ENCODE measurements at places on chromosomes 2 and 18.
A peak's percentile ranks its signal among the peaks of the same experiment; 100 is the strongest.

- no peak for DNase-seq
These were observed 66.0 kb downstream of the KCTD18 start for GRCh38 chr2:200443916-200444315.

- peak; percentile 60 for DNase-seq
These were observed 220.4 kb upstream of the TFPI start for GRCh38 chr2:187774551-187775071.

- DNase-seq: peak; percentile 62
These were observed 774 bp downstream of the MSH6 start for GRCh38 chr2:47783486-47784351.

DNA sequence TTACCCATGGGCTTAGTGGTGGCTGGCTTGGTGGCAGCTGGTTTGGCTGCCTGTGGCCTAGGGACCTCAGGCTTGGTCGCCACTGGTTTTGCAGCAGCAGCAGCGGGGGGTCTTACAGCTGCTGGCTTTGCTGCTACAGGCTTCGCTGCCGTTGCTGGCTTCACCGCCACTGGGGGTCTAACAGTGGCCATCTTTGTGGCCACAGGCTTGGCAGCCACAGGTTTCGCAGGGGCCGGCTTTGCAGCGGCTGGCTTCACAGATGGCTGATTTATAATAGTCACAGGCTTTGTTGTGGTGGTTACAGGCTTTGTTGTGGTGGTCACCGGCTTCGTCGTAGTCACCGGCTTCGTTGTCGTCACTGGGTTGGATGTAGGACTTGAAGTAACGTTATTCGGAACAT lies 77.8 kb downstream of the COL6A3 start:
- no peak for DNase-seq

- DNase-seq: peak; percentile 44
These were observed 47.8 kb upstream of the SLC4A10 start for GRCh38 chr2:161576421-161576820.

DNA sequence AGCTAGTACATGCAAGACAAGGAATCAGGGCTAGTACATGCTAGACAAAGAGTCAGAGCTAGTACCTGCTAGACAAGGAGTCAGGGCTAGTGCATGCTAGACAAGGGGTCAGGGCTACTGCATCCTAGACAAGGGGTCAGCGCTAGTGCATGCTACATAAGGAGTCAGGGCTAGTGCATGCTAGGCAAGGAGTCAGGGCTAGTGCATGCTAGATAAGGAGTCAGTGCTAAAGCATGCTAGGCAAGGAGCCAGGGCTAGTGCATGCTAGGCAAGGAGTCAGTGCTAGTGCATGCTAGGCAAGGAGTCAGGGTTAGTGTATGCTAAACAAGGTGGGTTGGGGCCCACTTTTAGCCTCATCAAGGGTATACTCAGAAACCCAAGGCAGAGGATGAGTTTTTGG lies 90.1 kb upstream of the FAM136A start:
- DNase-seq: no peak

DNA sequence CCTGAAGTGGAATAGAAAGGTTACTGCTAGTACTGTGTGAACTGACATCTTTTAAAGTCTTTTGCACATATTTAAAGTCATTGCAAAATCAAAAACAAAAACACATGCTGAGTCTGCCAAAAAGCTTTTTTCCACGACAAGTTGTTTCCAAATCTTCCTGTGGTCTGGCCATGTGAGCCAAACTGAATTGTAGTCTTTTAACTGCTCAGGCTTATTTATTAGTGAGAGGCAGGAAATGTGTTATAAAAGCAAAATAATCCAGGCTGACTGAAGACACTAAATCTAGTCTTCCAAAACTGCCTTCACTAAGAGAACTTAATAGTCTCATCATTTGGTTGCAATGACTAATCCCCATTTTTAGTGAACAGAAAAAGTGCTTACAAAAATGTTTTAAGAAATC lies 2.3 kb downstream of the KRCC1 start:
- DNase-seq: no peak

- DNase-seq: no peak
These were observed 35.1 kb downstream of the FAM117B start for GRCh38 chr2:202669841-202670240.

DNA sequence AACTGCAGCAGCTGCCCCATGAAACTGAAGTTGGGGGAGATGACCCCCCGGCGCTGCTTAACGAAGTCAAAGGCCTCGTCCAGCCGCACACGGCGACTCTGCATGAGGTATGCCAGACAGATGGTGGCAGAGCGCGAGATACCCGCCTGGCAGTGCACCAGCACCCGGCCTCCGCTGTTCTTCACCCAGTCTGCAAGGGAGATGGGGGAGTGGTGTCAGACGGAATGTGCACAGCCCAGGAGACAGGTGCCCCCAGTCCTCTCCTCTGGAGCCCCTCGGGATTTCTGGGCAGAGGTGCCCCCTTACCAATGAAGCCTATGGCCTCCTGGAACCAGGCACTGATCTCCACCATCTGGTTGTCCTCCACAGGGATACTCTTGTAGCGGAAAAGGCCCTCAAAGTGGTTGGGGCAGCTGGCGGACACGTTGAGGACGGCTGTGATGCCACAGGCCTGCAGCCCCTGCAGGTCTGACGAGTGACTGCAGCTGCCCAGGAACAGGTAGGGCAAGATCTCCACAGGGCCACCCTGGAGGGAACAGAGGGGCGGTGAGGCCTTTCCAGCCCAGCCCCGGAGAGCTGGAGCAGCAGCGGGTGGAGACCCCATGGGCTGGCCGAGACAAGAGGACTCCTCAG lies 1.3 kb downstream of the DUSP2 start:
- no peak for DNase-seq

- peak; percentile 57 for DNase-seq
These were observed 40.4 kb downstream of the TMEM18 start for GRCh38 chr2:636641-637405.

DNA sequence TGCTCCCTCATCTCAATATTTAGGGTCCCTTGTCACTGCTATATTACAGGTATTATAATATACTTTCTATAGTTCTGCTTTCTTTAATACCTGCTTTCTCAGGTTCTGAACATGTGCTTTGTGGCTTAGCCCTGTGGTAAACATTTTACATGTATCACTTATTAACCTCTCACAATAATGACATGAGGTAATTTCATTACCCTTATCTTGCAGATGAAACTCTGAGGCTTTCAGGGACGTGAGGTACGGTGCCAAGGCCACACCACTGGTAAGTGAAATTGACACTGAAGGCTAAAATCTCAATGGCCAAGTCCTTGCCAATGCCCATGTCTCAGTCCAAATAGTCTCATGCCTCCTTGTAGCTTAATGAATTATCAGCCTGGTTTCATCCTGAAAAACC lies 21.7 kb downstream of the LINC00305 start:
- DNase-seq: no peak

DNA sequence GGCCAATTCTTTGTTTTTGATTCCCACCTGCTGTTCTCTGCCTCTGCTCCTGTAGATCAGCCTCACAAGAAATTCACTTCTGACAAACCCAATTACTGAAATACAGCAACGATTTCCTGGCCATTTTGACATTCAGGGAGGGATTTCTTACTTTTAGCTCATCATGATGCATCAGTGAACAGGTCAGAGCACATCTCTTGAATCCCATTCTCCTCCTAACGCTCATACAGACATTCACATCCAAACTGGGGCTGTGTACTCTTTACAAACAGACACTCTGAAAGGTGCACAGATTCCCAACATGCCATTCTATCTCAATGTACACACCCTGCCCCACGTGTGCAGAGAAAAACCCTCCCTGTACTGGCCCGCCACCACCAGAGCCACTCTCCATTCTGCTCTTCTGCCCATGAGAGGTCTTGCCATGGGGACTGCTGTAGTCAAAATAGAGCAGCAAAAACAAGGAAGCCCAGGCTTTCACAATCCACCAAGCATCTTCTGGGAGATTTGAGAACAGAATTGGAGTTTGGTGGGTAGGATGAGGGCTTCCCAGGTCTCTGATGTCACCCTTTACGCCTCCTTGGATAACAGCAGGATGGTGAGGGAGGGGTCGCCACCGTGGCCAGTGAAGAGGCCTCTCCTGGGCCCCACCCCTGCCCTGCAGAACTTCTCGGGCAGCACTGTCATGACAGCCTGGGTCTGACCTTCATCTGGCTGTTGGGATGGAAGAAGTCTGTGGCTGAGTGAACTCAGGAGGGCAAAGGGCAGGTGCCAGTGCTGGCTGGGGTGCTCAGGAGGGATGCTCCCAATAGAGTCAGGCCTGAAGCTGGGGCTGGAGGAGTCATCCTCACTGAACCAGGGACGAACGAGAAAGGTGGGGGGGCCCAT lies 41.9 kb upstream of the ZFP36L2 start:
- DNase-seq: no peak

GRCh38 chr18:2114765-2115164 lies 456.5 kb downstream of the METTL4 start:
- DNase-seq: no peak

GRCh38 chr2:136130511-136130910 lies 12.6 kb upstream of the CXCR4 start:
- no peak for DNase-seq

GRCh38 chr2:176967911-176968450 lies 244.6 kb upstream of the HNRNPA3 start:
- DNase-seq: no peak

- no peak for DNase-seq
These were observed 115.8 kb downstream of the CABLES1 start for GRCh38 chr18:23250893-23251656.

GRCh38 chr2:233990261-233990798 lies 60.2 kb upstream of the SPP2 start:
- no peak for DNase-seq

DNA sequence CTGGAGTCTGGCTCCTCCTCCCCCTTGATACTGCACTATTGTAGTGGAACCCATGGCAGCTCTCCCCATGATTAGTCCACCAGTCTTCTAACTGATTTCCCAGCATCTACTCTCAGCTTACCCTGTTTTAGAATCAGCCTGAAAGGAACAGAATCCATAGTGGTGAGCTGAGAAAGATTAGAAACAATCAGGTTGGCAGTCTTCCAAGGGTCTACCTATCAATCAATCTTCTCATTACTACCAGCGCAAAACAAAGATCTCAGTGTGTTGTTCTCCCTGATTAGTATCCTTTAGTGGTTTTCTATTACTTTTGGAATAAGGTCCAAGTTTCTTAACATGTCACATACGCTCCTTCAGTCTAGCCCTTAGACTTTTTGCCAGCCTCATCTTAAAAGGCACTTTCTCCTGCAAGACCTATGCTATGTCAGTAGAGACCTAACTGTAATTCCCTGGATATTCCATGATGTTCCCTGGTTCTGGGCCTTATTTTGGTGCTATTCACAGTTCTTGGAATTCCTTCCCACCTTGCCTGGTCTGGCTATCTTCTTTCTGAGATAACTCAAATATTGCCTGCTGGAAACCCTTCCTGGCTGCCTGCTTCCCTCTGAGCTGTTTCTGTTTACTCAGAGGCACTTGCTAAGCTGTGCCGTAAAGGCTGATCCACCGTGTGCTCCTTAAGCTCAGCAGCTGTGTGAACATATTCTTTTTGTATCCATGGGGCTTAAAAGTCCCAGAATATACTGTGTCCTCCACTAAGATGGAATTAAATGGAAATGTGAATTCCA lies 32.6 kb downstream of the LAMA3 start:
- DNase-seq: no peak

DNA sequence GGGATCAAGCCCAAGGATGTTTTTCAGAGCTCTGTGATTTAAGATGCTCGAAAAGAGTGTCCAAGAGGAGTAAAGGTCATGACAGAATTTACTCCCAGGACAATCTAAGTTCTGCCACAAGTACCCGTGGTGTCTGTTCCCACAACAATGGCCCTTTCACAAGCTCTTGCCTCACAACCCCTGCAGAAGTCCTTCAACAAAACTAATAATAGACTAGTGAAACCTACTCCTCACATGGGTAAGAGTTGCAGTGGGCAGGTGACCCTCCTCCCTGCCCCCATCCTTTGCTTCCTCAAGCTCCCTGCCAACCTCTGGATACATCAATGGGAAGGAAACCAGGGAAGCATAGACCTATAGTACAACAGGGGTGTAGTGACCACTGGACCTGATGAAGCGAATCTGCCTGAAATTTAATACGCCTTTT lies 34.9 kb downstream of the PTCD3 start:
- no peak for DNase-seq

DNA sequence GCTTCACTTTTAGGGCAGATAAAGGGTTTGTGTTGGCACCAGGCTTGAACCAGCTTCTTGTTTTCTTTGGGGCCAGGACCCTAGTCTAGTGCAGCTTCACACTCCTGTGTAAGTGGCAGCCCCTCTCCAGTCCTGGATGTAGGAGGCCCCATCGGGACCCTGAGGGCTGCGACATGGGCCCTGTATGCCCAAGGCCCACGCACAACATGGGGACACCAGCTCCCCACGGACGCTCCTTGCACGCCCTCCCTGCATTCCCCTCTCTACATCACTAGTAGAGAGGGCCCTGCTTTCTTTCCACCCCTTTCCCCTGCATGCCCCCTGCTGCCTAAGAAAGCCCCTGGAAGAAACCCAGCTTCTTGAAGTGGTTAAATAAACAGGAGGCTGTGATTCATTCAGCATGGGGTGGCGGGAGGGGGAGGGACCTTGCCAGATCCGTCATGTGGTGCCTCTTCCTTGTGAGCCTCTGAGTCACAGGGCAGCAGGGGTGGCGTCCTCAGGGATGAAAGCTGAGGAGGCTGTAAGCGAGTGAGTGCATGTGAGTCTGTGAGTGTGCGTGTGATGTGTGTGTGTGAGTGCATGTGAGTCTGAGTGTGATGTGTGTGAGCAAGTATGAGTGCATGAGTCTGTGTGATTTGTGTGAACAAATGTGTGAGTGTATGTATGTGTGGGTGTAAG lies 42.5 kb downstream of the COPS8 start:
- DNase-seq: peak; percentile 99

DNA sequence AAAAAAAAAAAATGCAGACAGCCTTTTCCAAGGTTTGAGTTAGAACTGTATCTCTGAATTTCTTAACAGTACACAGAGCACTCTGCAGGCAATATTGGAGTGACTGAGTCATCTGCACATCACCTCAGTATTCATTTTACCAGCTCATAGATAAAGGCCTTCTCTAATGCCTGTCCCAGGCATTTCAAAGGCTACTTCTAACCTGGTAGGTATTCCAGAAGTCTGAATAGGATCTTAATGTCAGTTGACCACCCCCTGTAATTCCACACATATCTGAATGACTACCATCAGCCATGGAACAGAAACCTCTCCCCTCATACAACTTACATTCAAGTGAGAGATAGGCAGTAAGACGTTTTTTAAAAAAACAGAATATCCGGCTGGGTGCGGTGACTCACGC lies 9.0 kb downstream of the METTL21A start:
- DNase-seq: peak; percentile 31

- DNase-seq: no peak
These were observed 73.4 kb downstream of the INPP4A start for GRCh38 chr2:98518101-98518500.
